ENCODE measurements at places on chromosomes 3 and 15.

DNA sequence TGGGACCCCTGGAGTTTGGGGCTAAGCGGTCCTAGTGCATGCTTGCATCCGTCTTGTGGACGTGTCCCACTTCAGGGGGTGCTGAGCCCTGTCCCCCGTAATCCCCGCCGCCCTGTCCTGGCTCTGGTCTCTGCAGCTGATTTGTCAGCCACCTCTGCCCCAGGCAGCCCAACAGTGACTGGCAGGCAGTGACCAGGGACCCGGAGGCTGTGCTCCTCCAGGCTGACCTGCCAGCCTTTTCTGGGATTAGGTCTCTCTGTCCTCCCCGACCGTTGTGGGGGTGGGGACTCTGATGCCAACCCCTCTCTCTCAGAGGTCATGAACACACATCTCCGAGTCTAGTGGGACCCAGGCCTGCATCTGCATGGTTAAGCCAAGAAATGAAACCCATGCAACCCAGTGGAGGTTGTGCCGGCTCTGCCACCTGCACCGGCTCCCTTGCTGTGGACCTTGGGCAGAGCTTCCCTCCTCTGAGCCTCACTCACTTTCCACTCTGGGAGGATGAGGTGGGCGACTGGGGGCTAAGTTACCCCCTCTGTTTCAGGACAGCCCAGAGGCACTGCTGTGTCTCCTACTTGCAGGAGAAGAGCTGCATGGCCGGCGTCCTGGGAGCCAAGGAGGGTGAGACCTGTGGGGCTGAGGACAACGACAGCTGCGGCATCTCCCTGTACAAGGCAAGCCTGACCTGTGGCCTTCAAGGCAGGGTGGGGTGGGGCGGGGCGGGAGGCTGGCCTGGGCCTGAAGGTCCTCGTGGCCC lies 60.2 kb downstream of the FBLN2 start:
- no peak for DNase-seq

- DNase-seq: no peak
Observed at GRCh38 chr3:119352863-119353527, 58.8 kb downstream of the ARHGAP31 start.

DNA sequence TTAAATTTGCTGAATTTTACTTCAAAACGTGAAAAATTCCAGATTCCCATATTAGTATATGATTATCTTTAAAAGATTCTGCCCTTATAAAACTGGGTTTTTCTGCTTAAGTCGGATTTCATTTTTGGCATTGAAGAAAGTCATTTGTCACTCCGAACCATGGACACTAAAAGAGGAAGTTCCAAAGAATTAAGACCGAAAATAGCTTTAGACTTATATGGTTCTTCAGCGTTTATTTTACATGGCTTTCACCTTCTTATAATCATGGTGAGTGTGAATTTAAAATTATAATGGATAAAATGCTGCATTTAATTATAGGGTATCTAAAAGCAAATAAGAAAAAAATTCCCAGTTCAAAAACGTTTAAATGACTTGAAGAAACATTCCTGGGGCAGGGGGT lies 1.0 kb downstream of the C3orf38 start:
- DNase-seq: no peak

GRCh38 chr3:62145086-62145757 lies 228.1 kb downstream of the FEZF2 start:
- DNase-seq: no peak

DNA sequence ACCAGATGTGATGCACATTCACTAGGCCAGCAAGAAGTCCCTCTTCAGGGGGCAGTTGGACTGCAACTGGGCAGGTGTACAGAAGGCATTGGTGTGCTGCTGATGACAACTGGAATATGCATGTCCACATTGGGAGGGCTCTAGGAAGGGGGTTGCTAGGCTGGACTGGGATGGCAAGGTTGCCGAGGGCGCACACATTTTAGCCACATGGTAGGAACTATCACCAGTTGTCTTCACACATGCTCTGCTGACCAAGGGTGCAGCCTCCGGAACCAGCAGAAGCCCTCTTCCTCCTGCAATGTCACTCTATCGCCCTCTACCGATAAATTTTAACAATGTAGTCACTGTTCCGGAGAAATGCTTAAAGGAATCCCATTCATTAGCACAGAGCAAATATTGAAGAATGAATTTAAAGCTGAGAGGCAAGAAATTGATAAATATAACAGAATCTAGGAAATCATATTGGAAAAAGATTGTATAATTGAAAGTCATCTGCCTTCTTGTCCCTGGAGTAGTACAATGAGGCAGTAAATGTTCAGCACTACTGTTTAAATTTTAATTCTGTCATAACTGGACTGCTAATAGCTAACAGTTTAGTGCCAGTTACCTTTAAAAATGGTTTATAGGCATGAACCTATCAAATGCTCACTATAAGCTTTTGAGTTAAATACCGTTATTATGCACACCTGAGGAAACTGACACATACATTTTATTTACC lies 22.6 kb upstream of the LYSMD4 start:
- no peak for DNase-seq

DNA sequence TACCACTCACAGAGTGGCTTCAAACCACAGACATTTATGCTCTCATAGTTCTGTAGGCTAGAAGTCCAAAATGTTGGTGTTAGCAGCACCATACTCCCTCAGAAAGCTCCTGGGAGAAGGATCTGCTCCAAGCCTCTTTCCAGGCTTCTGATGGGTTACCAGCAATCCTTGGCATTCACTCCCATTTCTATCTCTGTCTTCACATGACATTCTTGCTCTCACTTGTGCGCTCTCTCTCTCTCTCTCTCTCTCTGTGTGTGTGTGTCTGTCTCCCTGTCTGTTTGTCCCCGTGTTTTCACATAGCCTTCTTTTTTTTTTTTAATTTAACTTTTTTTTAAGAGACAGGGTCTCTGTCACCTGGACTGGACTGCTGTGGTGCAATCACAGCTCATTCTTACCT lies 26.3 kb downstream of the CDAN1 start:
- no peak for DNase-seq

GRCh38 chr15:62389885-62390790 lies 225.1 kb upstream of the C2CD4B start:
- DNase-seq: peak; percentile 32
